Omental fat pad (tissue), 4 donors: ENCODE measurements at places on chromosomes 3 and 15. TPM values are rescaled to one million over a fixed set of nuclear protein-coding genes. Genes with fewer than 3 reads are reported as not detected.

Gene CPLX3
- total RNA-seq, result not detected

Gene WWTR1
- total RNA-seq, result 77.0 TPM

Gene IGDCC3
- total RNA-seq, result not detected

Gene ZNF80
- not detected for total RNA-seq

Gene TRPM1
- 0.19 TPM for total RNA-seq

Gene MASP1
- total RNA-seq, result 9.9 TPM

Gene PLSCR2
- not detected for total RNA-seq

Gene UTS2B
- total RNA-seq, result 1.3 TPM

Gene SLCO2A1
- total RNA-seq, result 43.7 TPM

Gene RARB
- total RNA-seq, result 11.2 TPM

Gene FOXB1
- total RNA-seq, result not detected

Gene ISG20
- 41.0 TPM for total RNA-seq

GRCh38 chr3:40019376-40019775, 210.0 kb downstream of the MYRIP start:
- no peak for DNase-seq

DNA sequence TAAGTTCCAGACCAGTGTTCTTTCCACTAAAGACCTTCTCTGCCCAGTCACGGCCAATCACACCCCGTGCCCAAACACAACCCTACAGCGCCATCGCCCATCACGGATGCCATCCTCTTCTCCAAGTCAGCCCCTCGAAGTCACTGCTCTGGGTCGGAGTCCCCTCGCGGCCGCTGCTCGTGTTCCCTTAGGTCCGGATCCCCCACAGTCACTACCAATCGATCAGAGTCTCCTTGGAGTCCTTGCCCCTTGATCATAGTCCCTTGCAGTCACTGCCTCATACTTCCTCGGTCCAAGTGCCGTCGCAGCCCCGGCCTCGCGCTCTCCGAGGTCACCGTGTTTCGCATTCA, 461 bp downstream of the PCYT1A start:
- no peak for DNase-seq

DNA sequence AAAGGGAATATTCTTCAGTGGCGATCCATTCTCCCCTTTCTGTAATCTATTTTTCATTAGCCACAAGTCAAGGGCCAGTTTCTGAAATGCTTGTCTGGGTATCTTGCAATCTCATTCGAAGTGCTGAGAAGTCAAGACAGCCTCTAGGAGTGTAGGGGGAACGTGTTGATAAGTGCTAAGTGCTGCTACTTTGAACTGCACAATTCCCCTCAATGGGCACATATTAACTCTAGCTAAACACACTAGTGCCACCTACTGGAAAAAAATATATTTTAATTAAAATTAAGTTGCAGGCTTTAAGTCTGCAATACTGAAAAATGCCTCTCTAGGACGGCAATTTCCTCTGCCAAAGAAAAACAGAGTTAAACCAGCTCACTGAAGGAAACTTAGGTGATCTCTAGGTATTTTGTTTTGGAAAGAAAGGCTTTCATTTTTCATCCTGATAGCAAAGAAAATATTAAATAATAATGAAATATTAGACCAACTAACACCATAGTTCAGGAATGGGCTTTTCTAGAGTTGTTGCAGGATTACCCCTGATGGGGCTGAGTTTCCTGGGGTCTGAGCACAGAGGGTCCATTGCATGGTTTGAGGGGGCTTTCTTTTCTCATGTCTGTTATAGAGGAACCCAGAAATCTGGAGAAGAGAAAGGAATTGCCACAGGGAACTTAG, 181.9 kb upstream of the KBTBD8 start:
- DNase-seq, result no peak

DNA sequence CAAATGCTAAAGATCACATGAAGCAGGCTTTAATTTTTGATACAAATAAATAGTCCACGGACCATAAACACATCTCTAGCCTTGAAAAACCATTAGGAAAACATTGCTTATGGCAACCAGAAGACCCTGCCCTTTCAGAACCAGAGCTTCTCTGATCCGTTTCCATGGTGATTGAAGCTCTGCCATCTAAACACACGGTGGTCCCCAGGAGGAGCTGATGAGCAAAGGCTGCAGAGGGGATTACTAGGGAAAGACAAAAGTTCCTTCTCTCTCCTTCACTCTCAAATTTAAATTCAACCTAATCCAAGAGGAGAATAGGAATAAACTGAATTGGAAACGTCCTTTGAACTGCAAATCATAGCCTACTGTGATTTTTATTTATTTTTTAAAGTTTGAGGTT, 122.0 kb upstream of the ATP10A start:
- no peak for DNase-seq

DNA sequence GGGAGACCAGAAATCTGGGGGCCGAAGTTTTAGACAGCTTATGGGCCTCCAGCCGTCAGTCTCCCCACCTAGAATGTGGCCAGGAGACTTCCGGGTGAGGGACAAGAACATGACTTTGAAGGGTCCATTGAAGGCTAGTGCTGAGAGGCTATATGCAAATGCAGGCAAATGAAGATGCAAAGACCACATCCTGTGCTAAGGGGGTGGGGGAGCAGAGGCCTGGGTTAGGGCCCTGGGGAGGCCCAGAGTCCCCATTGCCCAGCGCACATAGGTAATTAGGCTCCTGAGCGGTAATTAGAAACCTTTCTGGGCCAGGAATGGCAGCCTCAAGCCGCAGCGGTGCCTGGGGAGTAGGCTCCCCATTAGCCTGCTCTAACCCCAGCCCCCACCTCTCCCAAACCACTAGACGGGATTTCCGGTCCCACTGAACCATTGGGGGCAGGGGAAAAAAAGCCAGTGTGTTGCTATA, 6.8 kb downstream of the CSK start:
- DNase-seq, result no peak

DNA sequence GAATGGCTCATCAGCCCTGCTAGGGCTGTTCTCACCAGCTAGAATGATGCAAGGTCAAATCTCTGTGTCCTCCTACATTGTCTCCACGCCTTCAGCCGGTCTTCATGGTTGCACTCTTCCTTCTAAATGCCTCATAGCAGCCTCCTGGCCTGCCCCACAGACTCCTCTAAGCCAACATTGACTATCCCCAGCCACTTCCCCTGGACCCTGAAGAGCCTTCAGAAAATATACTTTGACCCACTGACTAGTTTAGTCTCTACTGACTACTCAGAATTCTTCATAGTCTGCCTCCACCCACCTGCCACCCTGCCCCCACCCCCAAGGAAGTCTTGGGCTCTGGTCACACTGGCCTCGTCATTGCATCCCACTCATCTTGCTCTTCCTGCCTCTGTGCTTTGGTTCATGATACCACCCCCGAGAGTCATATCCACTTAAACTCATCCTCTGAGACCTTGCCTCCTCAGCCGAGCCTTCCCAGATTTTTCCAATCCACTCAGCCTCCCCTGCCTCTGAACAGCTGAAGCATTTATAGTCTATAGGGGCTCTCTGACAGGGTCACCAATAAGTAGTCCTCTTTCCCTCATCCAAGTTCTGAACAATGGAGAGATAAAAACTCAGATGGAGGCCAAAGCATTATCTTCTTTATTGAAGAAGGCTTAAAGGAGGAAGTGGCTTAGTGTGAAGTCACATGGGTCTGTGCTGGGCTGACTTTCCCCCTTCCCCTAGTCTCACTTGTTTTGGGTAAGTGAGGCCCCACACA, 9.5 kb upstream of the DOCK3 start:
- DNase-seq, result no peak

DNA sequence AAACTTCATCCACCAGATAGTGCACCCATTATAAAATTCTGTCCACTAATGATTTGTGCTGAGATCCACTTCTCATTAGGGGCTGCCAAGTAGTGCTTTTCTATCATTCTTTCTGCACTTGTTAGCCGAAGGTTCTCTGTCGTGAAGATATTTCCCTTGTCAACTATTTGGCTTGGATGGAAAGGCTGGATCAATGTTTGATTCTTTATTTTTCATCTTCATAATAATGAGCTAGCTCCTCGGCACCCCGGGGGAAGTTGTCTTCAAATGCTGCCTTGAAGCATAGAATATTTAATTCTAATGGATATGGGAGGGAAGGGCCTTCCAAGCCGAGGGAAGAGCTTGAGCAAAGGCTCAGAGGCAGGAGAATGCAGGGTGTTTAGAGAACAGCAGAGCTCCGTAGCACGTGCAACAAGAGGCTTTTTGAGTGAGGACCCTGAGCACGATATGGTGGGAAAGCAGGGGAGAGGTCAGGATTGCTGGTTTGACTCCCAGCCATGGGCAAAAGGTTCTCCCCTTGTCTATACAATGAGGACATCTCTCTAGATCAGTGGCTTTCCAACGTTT, 16.3 kb upstream of the MUC20 start:
- no peak for DNase-seq

- DNase-seq, result no peak
Measured at GRCh38 chr15:50051811-50052419, 67.1 kb downstream of the ATP8B4 start.

- no peak for DNase-seq
Measured at GRCh38 chr3:129033633-129034321, 26.8 kb upstream of the GP9 start.

DNA sequence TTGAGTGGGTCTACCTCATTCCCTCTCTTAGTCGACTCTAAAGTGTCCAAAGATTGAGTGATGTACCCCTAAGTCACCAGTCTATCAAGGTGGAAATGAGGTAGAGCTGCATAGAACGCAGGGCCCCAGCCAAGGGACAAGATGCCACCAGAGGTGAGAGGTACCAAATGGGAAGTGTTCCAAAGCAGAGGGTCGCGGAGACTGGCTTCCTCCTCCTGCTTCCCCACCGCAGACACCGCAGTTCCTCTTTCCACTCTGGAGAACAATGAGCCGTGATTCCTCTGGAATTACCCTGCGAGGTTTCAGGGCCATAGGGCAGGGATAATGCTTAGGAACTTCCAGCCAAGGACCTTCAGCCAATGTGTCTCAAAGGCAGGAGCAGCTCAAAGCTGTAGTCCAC, 55.8 kb downstream of the DAPK2 start:
- DNase-seq, result no peak

- DNase-seq, result no peak
Measured at GRCh38 chr15:43165801-43166325, 19.3 kb upstream of the CCNDBP1 start.

- no peak for DNase-seq
Measured at GRCh38 chr3:115062009-115062408, 85.1 kb downstream of the ZBTB20 start.

DNA sequence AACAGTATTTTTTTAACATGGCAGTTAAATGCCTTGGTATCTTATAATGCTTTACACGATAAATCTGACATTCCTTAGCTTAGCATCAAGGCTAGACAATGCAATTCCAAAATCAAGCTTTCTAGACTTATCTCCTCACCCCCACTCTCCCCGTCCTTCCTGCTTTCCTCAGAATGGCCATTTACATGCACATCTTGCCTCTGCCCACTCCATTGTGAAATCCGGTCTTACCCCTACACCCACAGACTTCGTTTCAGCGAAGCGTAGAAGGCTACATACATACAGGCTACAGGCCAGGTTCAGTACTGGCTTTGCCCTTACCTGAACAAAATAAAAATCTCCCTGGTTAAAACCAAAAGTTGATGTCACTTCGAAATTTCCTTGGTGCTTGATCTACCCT, 58.6 kb upstream of the SLC12A8 start:
- DNase-seq, result no peak

DNA sequence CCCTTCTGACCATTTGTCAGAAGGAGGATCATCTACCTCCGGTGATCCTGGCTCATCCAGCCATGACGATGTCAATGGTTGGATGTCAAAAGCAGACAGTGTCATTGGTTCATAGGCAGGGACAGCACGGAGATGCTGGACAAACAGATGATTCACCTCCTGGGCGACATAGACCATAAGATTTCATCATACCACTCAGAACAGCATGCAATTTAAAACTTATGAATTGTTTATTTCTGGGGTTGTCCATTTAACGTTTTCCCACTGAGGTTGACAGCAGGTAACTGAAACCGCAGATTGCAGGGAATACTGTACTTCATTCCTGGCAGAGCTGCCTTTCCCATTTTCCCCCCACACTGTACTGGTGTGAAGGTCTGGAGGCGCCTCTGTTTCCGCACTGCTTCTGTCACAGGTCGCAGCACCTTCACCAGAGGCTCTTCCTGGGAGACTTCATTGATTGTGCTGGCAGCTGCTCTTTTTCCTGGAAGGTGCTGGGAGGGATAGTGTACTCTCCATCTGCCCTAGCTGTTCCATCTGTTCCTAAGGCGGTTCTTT, 32.5 kb upstream of the TMOD3 start:
- no peak for DNase-seq
